ENCODE measurements at places on chromosomes 11 and 22. TPM values are rescaled to one million over a fixed set of nuclear protein-coding genes. Genes with fewer than 3 reads are reported as not detected.

The ISX gene
- not detected for total RNA-seq

The OR51B4 gene
- not detected for total RNA-seq

The C11orf91 gene
- not detected for total RNA-seq

The C11orf16 gene
- total RNA-seq = not detected

The THOC5 gene
- 65.7 TPM for total RNA-seq

The KDM4E gene
- not detected for total RNA-seq

The PATE2 gene
- not detected for total RNA-seq

The FGF3 gene
- total RNA-seq = not detected

The DNAJC4 gene
- total RNA-seq = 23.1 TPM

The BDNF gene
- not detected for total RNA-seq

The LRRC56 gene
- 0.96 TPM for total RNA-seq

The GUCY1A2 gene
- total RNA-seq = not detected
